Muscle of back (tissue), 13 donors: ENCODE measurements at places on chromosomes 4 and X.
A peak's percentile ranks its signal among the peaks of the same experiment; 100 is the strongest.

DNA sequence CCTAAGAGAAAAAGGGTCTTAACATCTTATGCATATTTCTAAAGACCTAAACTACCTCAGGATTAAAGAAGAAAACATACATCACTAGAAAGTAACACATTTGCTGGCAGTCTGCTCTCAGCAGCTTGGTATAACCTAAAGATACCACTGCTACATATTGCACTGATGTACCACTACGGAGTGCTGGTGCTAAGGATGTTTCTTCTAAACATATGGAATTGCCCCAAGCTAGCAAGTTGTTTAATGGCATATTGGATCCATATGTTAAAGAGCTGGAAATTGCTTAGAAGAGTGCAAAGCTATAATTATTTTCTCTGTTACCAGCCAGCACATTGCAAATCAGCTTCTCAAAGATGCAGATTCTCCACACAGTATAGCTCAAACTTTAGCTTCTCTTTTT, 436.5 kb upstream of the GALNTL6 start:
- no peak for DNase-seq

GRCh38 chr4:25792876-25793275, 69.9 kb downstream of the SEL1L3 start:
- no peak for DNase-seq

DNA sequence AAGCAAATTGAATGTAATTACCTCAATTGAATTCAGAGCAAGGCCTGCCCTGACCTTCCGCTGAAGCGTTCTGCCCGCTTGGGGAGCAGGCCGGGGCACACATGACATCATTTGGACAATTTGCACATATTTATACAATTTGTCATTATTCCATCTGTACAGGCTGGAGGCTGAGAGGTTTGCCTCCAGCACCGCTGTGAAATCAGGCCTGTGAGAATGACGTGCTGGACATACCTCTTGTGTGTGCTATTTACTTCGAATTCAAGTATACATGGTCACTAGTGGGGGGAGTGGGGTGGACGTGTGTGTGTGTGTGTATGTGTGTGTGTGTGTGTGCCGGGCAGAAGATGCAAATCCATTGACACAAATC, 285.6 kb downstream of the SHOX start:
- DNase-seq, result no peak

DNA sequence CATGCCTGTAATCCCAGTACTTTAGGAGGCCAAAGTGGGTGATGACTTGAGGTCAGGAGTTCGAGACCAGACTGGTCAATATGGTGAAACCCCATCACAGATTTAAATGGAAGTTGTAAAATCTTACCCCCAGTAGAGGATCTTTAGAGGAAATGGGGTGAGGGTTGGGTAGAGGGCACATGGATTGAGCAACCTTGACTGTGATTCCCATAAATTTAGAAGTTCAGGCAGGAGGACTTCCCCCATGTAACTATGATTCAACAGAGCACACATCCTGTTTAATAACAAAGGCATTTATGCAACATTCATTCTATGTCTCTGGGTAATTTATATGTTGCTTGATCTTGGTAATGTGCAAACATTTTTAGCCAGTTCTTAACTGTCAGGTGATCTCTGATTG, 143.1 kb downstream of the RBM47 start:
- peak; percentile 10 for DNase-seq

DNA sequence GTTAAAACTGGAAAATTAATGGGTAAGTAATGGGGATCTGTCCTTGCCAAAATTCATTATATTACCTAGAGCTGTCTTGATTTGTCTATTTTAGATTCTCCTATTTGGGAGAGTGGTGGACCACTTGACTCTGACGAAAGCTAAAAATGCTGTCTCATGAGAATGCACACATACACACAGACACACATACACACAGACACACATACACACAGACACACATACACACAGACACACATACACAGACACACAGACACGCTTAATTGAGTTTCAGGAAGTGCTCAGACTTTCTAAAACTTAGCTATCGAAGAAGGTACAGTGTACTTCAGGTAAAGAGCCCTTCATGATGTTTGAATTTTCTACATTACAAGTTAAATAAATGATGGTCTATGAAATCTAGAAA, 279.5 kb downstream of the ANKRD50 start:
- no peak for DNase-seq

GRCh38 chr4:150673793-150674192, 91.8 kb downstream of the MAB21L2 start:
- DNase-seq, result no peak

DNA sequence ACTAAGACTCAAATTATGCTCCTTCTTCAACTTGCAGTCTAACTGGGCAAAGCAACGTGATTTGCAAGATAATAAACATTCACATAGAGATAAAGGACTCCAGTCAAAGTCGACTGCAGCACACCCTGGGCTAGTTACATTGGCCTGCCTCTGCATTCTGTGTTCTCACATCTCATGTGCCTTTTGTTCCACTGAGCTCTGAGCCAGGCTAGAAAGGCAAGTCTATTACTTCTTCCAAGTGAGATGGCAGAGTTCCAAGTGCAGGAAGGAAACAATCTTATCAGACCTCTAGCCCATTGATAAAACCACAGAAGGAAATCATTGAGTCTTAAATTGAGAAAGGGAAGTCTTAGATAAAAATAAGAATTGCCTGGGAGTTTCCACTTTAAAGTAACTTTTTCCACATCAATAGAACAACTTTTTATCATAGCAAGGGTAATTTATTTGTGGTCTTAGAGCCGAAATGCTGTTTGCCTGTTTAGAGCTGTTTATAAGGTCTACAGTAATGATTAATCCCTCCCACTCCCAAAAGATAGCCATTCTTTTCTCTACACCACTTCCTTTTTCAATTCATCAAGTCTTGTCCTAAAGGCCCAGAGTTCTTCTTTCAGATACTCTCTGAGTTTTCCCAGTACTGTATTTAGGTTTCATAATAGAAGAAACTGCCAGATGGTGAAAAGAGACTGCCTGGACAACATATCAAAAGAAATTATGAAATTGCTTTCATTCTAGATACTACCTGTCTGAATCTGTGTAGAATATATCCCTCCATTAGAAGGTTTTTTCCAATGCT, 200.2 kb downstream of the GUCY2F start:
- DNase-seq, result peak; percentile 2

DNA sequence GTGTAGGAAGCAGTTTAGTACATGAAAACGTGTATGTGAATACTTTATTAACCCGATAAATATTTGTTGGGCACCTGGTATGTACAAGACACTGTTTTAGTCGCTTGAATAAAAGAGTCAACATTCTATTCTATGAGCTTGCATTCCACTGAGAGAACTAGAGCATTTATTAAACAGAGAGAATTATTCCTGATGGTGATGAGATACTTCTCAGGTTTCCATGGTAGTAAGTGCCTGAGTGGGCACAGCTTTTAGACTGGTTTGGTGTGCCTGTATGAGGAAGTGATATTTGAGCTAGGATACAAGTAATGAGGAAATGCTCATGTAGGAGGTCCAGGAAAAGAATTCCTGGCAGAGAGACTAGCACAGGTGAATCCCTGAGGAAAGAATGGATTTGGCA, 94.2 kb downstream of the ATP10D start:
- no peak for DNase-seq

GRCh38 chr4:118981839-118982381, 93.3 kb downstream of the SYNPO2 start:
- DNase-seq, result peak; percentile 78

- no peak for DNase-seq
Measured at GRCh38 chrX:120014354-120015130, 62.9 kb downstream of the RHOXF2B start.

DNA sequence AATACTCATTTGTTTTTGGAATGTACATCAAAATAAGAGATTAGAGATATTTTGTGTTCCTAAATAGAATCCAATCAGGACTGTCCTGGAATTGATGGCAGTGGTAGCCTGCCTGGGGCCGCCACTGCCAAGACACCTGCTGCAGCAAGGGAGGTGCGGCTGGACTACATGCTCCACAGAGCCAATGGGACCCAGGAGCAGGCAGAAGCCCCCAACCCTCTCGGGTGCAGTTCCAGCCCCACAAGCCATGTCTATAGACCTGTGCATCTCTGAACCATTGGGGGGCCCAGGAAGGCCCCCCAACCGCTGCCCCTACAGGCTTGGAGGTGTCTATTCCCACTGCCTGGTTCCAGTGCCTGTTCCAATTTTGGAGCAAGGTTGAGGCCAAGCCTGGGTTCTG, 1524.3 kb downstream of the PCDH18 start:
- DNase-seq, result no peak

GRCh38 chrX:50988649-50989048, 78.1 kb downstream of the BMP15 start:
- DNase-seq, result peak; percentile 43

DNA sequence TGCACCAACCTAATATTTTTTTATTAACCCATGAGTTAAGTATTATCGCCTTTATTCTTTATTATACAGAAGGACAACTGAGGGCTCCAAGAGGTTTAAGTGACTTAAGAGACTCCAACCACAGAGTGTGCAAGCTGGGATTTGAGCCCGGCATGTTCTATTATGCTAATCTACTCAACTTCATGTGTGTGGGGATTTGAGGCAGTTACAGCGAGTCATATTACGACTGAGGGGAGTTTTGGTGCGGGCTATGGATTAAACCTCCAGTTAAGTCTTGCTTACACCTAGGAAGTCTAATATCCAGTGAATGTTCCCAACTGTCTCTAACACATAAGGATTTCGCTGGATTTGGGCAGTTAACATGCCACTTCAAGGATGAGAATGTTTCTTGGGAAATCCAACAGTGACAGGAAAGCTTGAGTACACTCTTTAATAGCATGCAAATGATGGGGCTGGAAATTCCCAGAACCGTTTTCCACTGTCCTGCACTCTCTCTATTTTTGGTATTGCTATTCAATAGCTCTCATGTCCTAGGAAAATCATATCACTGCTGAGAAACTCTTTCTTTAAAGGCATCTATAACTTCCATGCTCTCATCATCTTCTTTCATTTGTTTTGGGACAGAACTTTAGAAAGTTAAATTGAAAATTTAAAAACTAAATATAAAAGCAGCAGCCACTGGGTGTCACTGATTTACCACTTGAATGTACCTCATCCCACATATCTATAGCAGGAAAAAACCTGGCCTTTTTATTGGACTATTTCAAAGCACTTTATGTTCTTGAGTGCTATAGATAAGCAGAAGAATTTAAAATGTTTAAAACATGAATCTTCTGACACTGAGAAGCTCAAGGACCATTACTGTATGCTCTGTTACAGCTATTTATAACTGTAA, 165.1 kb upstream of the TTC29 start:
- DNase-seq, result peak; percentile 47

DNA sequence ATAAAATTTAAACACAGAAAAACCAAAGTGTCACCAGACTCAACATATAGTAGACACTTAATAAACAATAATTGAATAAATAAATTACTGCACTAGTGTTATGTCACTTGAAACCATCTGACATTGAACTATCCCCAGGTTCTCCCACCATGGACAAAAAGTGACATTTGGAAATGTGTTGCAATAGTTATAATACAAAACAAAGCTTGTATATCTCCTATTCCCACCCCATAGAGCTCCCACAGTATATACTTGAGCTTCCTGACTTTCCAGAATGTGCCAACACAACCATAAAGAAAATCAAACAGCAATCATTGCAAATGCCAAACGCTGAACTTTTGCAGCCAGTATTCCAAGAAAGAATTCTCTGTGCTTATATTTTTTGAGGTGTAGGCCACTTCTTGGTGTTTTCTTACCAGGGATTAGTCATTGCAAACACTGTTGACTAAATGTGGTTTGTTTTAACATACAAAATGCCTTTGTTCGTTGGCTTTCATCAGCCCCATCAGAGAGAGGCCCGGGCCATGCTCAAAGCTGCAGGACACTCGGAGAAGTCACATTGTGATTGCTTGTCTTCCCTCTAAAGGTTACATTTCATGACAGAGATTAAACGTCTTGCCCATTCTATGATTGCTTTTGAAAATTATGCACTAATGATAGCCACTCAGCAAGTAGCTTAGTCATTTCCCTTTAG, 33.8 kb downstream of the PPARGC1A start:
- no peak for DNase-seq
